Esophagus muscularis mucosa (tissue), 4 donors: ENCODE measurements at places on chromosomes 7 and 10. TPM values are rescaled to one million over a fixed set of nuclear protein-coding genes. Genes with fewer than 3 reads are reported as not detected.

BTBD16 gene
- total RNA-seq, result 0.29 TPM

GRCh38 chr10:123087348-123087747, 48.4 kb upstream of the HMX3 start:
- H3K27ac ChIP-seq, result no peak overlapping the region
- H3K27me3 ChIP-seq, result no peaks in the 10 kb centered on the region
- no peak overlapping the region for H3K4me3 ChIP-seq
- H3K4me1 ChIP-seq, result no peaks in the 10 kb centered on the region

SOSTDC1 gene
- total RNA-seq, result 0.71 TPM

DNA sequence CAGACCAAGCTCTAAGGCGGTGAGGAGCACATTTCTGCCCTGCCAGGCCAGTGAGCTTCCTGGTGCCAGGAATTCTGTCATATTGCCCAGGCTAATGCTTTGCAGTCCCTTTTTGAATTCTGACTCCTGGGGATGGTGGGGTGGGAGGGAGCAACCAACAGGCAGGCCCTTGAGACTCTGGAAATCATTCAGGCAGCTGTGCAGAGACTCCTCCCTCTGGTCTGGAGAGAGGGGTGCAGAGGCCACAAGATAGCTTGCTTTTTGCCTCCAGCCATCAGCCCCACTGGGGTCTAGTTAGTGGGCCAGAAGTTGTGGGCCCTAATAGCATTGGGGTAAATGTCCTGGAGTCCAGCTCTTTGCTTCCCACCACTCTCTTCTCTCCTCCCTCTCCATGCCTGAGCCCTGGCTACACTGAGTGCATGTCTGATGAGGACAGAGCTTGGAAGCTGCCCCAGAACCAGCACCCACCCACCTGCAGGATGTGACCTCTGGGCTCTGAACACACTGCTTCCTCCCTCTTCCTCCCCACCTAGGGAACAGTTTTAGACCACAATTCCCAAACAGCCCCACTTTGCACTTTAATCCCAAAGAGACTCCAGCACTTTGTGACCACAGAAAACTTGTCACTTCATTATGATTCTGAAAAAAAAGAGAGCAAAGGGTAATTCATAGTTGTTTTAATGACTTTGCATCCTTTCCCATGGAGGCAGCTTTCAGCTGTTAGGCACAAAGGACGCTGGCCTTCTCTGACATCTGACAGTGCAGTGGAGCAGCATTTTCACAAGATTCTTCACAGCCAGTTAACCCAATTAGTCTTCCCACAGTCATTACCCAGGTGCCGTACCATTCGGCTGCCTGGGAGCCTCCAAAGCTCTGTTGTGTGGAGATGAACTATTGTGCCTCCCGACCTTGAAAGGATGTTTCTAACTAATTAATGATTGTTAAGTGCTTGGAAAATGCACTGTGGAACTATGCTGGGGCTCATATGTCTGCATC, 262.5 kb downstream of the TRIL start:
- no peaks in the 10 kb centered on the region for H3K27me3 ChIP-seq
- H3K4me1 ChIP-seq, result peaks cover 16% of the 10 kb centered on the region
- no peak overlapping the region for H3K27ac ChIP-seq
- H3K4me3 ChIP-seq, result no peak overlapping the region

SMC3 gene
- total RNA-seq, result 27.7 TPM

DNA sequence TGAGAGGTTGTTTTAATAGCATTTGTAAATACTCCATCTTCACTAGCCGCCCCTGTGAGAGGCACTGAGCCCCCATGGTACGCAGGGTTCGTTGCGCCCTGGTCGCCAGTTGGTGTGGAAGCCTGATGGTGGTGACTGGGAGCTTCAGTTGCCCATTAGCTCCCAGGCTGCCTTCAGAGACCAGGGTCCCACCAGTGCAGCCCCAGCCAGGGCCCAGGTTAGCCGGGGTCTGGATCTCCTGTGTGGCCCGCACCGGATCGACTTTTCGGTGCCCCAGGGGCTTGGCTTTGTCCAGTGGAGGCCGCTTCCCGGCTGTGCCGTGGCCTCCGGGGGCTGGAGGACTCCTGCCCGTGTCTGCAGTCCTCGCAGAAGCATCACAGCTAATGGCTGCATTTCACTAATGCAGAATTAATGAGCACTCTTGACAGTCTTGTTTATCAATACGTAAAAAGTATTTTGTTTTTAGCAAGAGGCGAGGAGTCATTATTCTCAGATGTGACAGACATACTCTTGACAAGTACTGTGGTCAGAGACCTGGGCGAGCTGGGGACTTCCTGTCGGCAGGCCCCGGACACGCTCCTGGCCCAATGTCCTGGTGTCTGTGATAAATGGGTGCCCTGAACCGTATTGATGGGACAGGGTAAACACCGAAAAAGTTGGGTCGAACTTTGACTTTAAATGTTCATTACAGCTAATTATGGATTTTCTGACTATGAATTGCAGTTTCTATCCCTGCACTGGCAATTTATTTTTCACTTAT, 99.8 kb downstream of the NKX6-2 start:
- no peak overlapping the region for H3K4me3 ChIP-seq
- DNase-seq, result no peak
- peaks cover 35% of the 10 kb centered on the region for H3K4me1 ChIP-seq
- H3K36me3 ChIP-seq, result peaks cover 15% of the 10 kb centered on the region
- H3K27me3 ChIP-seq, result no peaks in the 10 kb centered on the region

DNA sequence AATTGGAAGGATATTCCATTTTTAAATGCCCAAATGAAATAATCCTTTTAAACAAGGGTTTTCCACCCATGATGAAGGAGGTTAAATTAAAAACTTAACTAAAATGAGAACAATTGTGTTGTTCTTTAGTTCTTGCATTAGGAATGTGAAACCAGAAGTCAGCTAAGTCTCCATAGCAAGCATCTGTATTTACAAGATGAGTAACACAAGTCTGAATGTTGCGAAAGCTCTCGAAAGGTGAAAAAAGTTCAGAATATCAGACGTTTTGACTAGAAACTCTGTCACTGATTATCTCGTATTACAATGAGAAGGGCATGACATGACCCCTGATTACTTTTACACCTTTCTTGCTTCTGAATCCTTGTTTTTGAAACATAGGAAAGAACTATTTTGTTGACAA, 149.6 kb downstream of the BICC1 start:
- DNase-seq, result no peak
- no peaks in the 10 kb centered on the region for H3K4me1 ChIP-seq
- no peaks in the 10 kb centered on the region for H3K36me3 ChIP-seq

DNA sequence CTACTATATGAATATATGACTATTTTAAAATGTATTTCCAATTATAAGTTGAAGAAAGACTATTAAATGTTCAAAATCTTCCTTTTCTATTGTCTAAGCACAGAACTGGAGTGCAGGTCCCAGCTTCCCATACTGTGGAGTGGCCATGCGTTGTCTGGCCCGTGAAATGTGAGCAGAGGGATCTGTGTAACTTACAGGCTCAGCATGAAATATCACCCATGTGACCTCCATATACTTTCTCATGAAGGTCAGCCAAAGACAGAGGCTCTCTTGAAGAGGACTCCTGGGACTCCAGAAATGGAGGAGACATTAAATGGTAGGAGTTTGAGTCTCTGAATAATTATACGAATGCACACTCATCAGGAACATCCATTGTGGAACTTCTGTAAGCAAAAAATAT, 92.4 kb upstream of the CAV2 start:
- H3K4me1 ChIP-seq, result peaks cover 12% of the 10 kb centered on the region
- H3K4me3 ChIP-seq, result no peak overlapping the region
- H3K36me3 ChIP-seq, result no peaks in the 10 kb centered on the region
- H3K27ac ChIP-seq, result no peak overlapping the region

DNA sequence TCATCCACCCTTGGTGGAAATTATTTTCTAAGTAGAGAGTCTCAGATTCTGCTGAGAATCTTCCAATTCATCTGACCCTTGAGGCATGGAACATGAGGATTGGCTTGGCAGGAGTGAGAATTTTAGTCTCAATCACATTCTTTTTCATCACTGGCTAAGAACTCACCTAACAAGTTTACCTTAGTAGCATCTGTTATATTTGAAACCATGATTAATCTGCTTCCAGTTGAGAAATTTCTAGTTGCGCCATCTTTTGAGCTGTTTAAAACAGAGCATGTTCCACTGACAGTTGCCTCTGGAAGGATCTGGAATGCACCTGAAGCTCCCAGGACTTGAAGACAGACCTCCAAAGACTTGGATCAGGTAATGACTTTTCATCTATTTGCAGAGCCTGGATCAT, at the start of gene LIPK:
LIPK (plus strand) TSS at position 292 of the 400 bp plus-strand sequence. CDS start 18,295 bp downstream, outside the sequence.
- H3K27me3 ChIP-seq, result no peaks in the 10 kb centered on the region
- H3K36me3 ChIP-seq, result no peaks in the 10 kb centered on the region
- no peak within 1 kb of the TSS for H3K27ac ChIP-seq
- no peaks in the 10 kb centered on the region for H3K4me1 ChIP-seq
- no peak for DNase-seq

- H3K4me1 ChIP-seq, result no peaks in the 10 kb centered on the region
- H3K36me3 ChIP-seq, result no peaks in the 10 kb centered on the region
These were observed 511.1 kb upstream of the C7orf33 start for GRCh38 chr7:148079206-148080080.

NRCAM gene
- total RNA-seq, result 5.2 TPM

GRCh38 chr10:19816411-19817230, at the start of gene PLXDC2:
Gene PLXDC2 (plus strand): TSS chr10:19816432.
- H3K36me3 ChIP-seq, result no peaks in the 10 kb centered on the region
- H3K27me3 ChIP-seq, result peaks cover 4% of the 10 kb centered on the region
- H3K4me1 ChIP-seq, result peaks cover 37% of the 10 kb centered on the region
- peak within 1 kb of the TSS; percentile 92 for H3K27ac ChIP-seq
- DNase-seq, result peak; percentile 93

RAB19 gene
- not detected for total RNA-seq

DNA sequence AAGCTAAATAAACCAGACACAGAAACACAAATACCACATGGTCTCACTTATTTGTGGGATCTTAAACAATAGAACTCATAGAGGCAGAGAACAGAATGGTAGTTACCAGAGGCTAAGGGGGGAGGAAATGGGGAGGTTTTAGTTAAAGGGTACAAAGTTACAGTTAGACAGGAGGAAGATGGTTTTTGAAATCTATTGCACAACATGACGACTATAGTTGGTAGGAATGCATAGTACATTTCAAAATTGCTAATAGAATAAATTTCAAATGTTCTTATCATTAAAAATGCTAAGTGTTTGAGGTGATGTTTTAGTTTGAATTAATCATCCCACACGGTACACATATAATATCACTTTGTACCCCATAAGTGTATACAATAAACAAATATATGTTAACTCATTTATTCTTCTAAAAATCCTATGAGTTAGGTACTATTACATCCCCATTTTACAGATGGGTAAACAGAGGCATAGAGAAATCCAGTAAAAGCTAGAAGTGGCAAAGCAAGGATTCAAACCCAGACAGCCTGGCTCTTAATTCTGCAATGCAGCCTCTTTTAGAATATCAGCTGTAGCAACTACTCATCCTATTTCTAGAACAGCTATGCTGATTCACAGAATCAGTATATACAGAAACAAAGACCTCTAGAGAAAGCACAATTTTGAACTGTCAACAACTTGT, 50.9 kb downstream of the HBP1 start:
- DNase-seq, result no peak
- H3K27me3 ChIP-seq, result no peaks in the 10 kb centered on the region
- H3K4me1 ChIP-seq, result no peaks in the 10 kb centered on the region
- no peaks in the 10 kb centered on the region for H3K36me3 ChIP-seq
- H3K27ac ChIP-seq, result no peak overlapping the region

- no peak for DNase-seq
- no peaks in the 10 kb centered on the region for H3K27me3 ChIP-seq
- no peak overlapping the region for H3K4me3 ChIP-seq
These were observed 335.2 kb upstream of the SEMA3D start for GRCh38 chr7:85522070-85522469.

GRCh38 chr7:47852330-47853245, 95.7 kb downstream of the PKD1L1 start:
- no peaks in the 10 kb centered on the region for H3K36me3 ChIP-seq
- DNase-seq, result no peak
- H3K4me1 ChIP-seq, result no peaks in the 10 kb centered on the region

DNA sequence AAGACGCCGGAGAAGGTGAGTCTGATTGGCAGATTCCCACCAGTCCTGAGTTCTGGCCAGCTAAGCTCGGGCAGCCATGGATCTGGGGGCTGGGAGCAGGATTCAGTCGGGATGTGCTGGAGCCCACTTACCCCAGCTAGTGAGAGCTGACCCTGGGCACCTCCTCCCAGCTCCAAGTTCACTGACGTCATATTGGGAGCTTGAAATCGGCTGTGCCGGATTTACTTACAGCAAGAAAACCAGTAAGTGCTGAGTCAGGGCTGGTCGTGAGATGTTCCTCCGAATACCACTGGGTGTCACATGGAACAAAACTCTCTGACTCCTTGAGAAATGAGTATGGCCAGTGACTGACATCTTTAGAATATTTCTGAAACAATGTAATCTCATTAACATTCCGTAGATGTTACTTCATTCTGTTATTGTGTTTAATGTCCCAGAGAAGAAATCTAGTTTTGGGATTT, 621.2 kb downstream of the SDK1 start:
- H3K27ac ChIP-seq, result no peak overlapping the region
- H3K4me1 ChIP-seq, result no peaks in the 10 kb centered on the region
- H3K27me3 ChIP-seq, result no peaks in the 10 kb centered on the region
- no peak overlapping the region for H3K4me3 ChIP-seq
